ENCODE measurements at places on chromosomes 6 and 20.

GRCh38 chr6:148271711-148272439 is 70.8 kb upstream of the SASH1 start:
- peak; percentile 96 for DNase-seq

GRCh38 chr6:24330137-24330732 is 27.6 kb downstream of the DCDC2 start:
- no peak for DNase-seq

GRCh38 chr6:56730663-56731529 is 88.2 kb upstream of the DST start:
- DNase-seq, result peak; percentile 56

DNA sequence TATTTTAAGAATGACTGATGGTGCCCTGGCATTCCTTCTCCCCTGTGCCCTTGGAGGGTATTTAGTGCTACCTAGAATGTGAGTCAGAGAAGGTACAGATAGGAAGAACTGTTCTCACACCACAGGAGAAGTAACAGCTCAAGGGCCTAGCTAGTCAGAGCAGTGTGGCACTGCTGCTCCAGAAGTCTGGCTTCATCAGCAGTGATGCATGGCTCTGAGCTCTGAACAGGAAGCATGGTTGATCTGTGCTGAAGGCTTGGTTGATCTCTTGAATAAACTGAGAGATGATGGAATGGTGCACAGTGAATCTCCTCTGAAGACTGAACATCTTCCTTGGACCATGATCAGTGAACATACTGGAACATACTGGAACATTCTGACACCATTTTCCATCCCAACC is 425.3 kb upstream of the SLC35B3 start:
- no peak for DNase-seq

DNA sequence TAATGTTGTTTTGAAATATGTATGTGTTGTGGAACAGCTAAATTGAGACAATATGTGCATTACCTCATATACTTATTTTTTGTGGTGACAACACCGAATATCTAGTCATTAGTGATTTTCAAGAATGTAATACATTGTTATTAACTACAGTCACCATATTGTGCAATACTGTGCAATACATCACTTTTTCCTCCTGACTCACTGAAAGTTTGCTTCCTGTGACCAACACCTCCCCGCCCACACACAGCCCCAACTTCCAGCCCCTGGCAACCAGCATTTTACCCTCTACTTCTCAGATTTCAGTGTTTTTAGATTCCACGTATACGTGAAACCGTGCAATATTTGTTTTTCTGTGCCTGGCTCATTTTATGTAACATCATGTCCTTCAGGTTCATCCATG is 627.9 kb downstream of the PRKN start:
- peak; percentile 95 for DNase-seq

GRCh38 chr6:84601366-84601765 is 163.0 kb downstream of the TBX18 start:
- no peak for DNase-seq
